ENCODE measurements at places on chromosomes 1 and 21.

DNA sequence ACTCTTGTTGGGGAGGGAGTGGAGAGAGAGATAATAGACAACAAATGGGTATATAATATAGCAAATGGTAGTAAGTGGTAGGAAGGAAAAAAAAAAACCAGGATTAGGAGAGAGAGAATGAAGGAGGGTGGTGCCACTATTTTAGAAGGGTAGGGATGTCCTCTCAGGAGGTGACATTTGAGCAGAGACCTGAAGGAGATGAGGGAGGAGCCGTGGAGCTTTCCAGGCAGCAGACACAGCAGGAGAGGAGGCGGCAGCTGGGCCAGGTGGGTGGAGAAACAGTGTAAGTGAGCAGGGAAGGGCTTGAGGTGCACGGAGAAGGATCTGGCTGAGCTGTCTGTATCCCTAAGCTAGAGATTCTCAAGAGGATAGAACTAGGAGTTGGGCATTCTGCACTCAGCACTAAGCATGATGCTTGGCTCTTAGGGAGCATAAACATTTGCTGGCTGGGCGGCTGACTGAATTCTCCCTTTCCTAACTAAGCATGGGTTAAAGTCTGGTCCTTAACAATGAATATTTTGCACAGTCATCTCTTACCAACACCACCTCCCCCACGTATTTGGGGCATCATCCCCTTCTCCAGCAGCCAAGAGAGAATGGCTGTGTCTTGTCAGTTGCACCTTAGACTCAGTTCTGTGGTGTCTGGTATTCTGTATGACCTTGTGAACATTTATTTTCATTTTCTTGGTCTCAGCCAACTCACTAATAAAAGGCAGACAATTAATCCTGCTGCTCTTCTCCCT, 27.6 kb upstream of the SARS1 start:
- DNase-seq: no peak

- DNase-seq: no peak
These were observed 5.6 kb upstream of the TNFSF18 start for GRCh38 chr1:173056365-173056764.

- no peak for DNase-seq
These were observed 943.6 kb downstream of the KCNT2 start for GRCh38 chr1:195664628-195665027.

DNA sequence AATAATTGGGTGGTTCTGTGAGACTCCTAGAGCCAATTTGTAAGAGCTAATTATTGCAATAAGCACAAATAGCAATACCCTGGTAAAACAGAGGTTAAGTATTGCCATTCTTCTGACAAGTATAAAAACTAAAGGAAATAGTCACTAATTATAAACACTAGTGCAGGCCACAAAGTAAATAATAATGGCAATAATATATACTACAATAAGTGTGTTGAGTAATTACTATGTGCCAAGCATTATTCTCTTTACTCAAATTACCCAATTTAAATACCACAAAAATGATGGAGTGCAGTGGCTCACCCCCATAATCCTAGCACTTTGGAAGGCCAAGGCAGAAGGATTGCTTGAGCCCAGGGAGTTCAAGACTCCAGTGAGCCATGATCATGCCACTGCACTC, 15.3 kb downstream of the ZMYM6 start:
- no peak for DNase-seq

- DNase-seq: no peak
These were observed 178.2 kb upstream of the SGIP1 start for GRCh38 chr1:66355756-66356155.

DNA sequence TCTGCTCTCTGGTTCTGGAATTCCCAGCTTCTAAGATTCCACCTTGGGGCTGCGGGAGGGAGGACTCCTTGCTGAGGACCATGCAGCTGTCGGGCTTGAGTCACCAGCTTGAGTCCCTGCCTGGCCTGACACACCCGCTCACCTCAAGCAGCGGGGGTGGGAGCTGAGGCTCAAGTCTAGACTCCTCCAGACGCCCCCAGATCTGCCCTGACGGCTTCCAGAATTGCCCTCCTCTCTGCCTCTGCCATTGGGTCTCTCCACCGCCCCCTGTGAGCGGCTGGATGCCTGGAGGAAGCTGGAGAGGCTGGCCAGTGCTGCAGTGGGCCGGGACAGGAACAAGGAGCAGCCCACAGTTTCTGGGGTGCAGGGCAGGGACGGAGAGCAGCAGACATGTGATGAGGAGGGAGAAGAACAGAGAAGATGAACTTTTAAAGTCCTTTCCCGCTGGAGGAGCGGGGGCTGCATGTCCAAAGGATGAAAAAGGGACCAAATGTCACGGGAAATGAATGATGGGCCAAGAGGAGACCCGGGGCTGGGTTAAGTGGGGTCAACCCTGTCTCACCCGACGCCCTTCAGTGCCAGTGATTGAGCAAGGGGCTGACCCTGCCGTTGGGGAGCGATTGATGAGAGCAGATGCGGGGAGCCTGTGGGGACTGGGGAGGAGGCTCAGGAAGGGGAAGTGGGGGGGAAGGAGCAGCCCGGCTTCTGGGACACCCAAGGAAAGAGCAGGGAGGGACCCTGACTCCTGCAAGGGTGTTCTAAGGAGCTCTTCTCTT, 13.5 kb downstream of the CRABP2 start:
- DNase-seq: peak; percentile 67

DNA sequence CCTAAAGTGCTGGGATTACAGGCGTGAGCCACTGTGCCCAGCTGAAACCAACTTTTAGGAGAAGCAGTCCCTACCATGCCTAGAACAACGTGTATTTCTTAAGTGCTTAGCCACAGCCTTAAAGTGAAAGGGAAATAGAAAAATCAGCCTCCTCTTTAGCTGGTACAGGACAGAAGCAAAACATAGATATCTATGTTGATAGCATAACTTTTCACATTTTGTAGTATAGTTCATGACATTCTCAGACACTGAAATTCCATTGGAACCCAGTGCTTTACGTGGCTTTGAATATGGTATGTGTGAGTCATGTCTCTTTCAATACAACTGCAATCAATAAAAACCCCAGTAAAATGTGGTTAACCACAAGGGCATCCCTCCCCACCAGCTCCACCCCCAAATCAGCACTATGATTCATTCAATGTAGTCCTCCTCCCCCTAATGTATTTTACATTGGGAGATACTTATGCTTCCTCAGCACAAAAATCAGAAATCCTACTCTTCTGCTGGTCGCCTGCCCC, 32.1 kb downstream of the TGFB2 start:
- DNase-seq: no peak

DNA sequence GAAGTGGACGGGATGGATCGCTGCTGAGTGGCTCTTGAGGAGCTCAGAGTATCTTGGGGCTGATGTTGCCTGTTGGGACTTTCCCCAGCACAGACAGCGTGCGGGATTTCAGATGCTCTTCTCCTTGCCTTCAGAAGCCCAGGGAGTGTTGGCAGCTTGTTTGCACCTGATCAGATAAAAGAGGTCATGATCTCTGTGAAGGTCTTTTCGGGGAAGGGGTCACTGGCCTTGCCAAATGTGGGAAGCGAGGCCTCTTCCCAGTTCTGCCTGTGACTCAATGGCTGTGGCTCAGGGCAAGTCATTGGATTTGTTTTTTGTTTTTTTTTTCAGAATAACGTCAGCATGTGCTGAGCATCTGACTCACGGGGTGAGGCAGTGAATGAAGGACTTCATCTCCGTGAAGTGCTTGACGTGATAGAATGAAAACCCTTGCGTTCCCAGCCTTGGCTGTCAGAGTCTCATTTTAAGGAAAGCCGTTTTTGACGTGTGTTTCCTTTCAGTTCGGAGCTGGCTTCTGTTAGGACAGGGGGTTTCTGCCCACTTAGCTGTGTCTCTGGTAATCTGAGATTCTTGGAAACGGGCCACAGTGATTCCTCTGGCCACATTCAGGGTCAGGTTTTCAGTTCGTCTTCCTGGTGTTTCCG, 46.7 kb downstream of the GALNT2 start:
- no peak for DNase-seq

- peak; percentile 37 for DNase-seq
These were observed 1.4 kb upstream of the SRRM1 start for GRCh38 chr1:24641646-24642151.

GRCh38 chr1:177958092-177958491, 11.8 kb downstream of the SEC16B start:
- no peak for DNase-seq

- DNase-seq: no peak
These were observed 73.3 kb downstream of the TNFSF18 start for GRCh38 chr1:172977296-172978017.

Measured in ELF-1 (cell line).